ENCODE measurements at places on chromosomes 13 and 19.

- no peak for DNase-seq
Measured at GRCh38 chr19:38445362-38445761, 11.9 kb downstream of the RYR1 start.

DNA sequence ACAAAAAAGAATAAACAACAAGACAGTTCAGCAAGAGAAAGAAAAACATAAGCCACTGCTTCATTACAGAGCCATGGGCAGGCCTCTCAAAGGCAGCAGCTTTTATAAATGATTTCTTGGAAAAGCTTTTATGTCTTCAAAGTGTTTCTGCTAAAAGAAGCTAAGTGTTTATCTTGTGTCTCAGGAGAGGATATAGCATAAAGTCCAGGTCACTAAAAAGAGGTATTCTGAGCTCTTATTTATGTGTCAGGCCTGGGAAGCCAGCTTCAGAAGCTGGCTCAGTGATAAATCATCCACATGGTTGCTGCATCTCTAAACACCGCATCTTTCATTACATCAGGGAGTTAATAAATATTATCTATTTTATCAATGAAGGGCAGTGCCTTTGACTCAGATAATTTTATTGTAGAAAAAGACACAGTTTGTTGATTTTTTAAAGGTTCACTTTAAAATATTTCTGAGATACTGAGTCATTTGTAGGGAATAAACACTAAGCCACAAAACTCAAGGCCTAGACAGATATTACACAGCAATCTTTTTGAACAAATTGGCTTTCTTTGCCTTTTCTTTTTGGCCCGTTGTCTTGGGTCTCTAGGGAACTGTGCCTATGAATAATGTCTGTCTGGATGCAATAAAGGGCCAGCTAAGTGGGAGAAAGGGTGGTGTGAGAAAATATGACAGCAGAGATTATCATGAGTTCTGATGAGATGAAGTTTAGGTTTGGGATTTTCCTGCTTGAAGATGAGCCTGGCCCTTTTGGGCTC lies 1086.6 kb downstream of the UQCRFS1 start:
- DNase-seq = no peak

DNA sequence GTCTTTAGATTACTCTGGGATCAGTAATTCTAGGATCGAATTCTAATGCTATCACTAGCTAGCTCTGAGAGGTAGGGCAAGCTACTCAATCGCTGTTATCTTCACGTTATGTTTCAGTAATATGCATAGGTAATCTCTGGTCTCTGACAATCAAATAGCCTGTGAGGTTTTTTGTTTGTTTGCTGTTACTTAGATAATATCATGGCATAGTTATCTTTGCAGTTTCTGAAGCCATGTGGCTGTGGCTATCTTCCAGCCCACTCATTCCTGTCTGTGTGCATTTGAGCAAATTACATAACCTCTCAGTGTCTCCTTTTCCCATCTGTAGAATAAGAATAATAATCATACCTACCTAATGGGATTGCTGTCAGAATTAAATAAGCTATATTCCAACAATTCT lies 330.2 kb downstream of the PCDH9 start:
- no peak for DNase-seq

GRCh38 chr19:11737964-11738745 lies 591 bp downstream of the ZNF823 start:
- peak; percentile 82 for DNase-seq

DNA sequence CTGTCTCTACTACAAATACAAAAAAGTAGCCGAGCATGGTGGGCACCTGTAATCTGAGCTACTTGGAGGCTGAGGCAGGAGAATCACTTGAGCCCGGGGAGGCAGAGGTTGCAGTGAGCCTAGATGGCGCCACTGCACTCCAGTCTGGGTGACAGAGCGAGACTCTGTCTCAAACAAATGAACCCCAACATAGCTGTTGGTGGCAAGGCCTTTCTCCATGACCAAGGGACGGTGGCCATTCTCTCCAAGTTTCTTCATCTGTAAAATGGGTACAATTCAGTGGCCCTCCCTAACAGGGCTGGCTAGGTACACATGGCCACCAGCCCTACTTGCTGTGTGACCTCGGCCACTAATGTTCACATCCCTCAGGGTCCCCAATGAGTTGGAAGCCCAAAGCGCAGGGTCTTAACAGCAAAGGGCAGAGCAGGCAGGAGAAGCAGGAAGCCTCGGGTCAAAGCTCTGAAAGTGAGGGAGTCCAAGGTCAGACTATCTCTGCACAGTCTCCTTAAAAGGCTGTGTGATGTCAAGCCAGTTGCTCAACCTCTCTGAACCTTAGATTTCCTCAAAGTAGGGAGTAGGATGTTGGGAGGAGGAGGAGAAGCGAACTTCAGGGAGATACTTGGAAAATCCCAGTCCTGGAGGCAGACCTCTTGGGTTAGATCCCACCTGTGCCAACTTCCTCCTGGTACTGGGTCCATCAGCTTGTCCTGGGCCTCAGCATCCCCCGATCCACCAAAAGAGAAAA lies 2.7 kb downstream of the JUND start:
- peak; percentile 60 for DNase-seq

DNA sequence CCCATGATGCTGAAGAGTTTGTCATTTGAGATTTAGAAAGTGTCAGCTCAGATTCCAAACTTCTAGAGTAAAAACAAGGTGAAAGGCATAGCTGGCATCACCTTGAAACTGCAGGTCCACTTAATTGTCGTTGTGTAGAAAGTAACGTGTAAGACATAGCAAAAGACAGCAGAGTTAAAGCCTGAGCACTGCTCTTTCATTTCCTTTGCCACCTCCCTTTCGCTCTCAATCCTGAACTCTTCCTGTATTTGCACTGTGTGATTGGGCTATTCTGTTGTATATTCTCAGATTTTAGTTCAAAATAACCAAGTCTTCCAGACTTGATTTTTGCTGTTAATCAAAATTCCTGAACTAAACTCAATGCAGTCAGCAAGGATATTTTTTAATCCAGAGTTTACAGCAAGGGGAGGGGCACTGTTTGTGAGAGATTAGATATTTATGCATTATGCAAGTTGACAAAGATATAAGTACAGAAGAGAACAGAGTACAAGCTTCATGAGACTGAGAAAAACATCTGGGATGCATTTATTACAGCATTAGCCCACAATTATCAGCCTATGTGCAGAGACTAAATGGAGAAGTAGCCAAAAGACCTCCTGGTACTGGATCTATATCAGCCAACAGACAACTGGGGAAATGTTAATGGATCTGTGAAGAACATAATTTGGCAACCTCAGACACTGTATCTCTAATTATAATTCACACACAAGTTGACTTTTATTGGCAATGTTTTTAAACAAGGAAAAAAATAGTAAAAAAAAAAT lies 328.6 kb downstream of the SUCLA2 start:
- peak; percentile 36 for DNase-seq

- DNase-seq = no peak
Measured at GRCh38 chr13:21333186-21333585, 125.9 kb downstream of the ZDHHC20 start.

- peak; percentile 100 for DNase-seq
Measured at GRCh38 chr19:8389891-8390616, at the start of gene RAB11B. TSS of gene RAB11B (plus strand) at chr19:8390360. CDS start at chr19:8390417, 57 bp downstream.

DNA sequence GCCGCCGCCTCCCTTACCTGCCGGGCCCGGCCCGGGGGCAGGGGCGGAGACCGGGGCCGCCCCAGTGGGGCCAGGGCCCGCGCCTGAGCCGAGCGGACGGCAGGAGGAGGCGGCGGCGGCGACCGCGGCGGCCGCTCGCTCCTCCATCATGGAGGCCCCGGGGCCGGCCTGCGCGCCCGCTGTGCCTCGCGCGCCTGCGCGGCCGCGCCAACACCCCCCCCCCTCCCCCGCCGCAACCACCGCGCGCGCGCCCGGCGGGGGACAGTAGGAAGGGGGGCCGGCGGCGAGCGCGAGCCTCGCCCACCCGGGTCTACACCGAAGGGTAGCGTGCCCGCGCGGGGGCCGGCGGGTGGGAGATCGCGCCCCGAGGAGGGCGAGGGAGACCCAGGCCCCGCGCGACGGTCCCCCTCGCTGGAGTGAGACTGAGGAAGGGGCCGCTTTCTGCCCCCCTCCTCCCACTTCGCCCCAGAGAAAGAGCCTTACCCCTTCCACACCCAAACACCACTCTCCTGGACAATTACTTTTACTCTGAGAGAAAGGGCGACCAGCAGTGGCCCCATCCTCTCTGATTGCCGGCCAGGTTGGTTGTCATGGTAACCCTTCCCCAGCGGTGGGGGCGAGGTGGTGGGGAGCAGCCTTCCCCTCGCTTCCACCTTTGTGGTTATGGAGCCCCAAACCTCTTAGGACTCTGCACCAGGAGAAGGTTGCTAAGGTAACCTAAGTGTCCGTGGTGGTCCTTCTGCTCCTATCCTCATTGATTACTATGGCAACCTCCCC lies at the start of gene STRN4:
STRN4 (minus strand) TSS at position 170 of the 777 bp plus-strand sequence; CDS start at position 150, 20 bp downstream.
- peak; percentile 63 for DNase-seq

DNA sequence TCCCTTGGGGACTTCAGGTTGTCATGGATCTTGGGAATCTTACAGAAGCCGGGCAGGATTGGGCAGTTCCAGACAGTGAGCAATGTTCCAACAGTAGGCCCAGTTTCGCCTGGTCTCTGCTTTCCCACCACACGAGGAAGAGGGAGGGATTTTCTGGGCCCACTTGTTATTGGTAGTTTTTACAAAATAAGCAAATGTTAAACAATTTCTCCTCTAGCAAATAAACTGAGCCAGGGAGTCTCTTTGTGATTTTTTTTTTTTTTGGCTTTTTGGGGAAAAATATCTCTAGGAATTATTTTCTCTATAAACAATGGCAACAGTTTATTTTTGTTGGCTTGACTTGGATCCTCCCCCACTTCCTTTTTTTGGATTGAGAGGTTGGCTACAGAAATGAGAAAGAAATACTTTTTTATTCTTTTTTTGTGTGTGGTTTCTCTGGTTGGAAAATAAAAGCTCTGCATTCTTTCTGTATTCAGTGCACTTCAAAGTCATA lies 89.3 kb downstream of the TM9SF2 start:
- peak; percentile 9 for DNase-seq

GRCh38 chr13:35356572-35356971 lies 119.9 kb downstream of the MAB21L1 start:
- DNase-seq = peak; percentile 81

DNA sequence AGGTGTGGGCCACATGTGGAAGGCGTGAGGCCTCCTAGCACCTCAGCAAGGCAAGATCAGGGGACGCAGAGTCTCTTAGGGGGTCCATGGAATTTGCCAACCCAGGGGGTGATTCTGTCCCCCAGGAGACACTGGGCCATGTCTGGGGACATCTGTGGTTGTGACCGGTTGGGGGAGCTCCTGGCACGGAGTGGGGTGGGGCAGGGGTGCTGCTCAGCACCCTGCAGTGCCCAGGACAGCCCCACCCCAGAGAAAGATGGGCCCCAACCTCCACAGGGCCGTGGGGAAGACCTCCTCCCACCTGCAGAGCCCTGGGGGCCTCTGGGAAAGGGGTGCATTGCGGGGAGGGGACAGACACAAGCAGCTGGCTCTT lies 4.0 kb downstream of the MKNK2 start:
- DNase-seq = no peak

DNA sequence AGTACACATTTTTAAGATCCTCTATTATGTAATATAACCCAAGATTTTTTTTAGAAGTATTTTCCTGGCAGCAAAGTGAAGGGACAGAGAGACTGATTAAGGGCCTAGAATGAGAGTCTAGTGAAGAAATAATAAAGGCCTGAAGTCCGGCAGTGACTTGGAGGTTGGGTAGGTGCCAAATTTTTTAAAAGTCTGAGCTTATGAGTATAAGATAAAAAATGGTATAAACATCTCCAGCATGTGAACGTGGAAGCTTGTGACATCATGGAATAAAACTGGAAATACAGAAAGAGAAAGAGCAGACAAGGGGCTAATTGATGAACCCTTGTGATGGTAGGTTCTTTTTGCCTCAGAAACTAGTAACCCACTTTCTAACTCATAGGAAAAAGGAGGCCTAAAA lies 174.6 kb downstream of the SUCLA2 start:
- DNase-seq = no peak

GRCh38 chr13:79549355-79550106 lies 68.6 kb downstream of the NDFIP2 start:
- no peak for DNase-seq

GRCh38 chr19:15866636-15867035 lies 31.2 kb downstream of the CYP4F2 start:
- peak; percentile 57 for DNase-seq

- DNase-seq = peak; percentile 88
Measured at GRCh38 chr19:2474232-2475017, 1.5 kb upstream of the GADD45B start.

GRCh38 chr13:57631596-57632275 lies at the start of gene PCDH17:
TSS of gene PCDH17 (plus strand) at chr13:57631744. CDS start at chr13:57632547, 803 bp downstream.
- DNase-seq = peak; percentile 57

- DNase-seq = no peak
Measured at GRCh38 chr13:50509771-50510441, 333.6 kb downstream of the DLEU7 start.

- DNase-seq = no peak
Measured at GRCh38 chr13:99307648-99308339, 595 bp upstream of the GPR183 start.

DNA sequence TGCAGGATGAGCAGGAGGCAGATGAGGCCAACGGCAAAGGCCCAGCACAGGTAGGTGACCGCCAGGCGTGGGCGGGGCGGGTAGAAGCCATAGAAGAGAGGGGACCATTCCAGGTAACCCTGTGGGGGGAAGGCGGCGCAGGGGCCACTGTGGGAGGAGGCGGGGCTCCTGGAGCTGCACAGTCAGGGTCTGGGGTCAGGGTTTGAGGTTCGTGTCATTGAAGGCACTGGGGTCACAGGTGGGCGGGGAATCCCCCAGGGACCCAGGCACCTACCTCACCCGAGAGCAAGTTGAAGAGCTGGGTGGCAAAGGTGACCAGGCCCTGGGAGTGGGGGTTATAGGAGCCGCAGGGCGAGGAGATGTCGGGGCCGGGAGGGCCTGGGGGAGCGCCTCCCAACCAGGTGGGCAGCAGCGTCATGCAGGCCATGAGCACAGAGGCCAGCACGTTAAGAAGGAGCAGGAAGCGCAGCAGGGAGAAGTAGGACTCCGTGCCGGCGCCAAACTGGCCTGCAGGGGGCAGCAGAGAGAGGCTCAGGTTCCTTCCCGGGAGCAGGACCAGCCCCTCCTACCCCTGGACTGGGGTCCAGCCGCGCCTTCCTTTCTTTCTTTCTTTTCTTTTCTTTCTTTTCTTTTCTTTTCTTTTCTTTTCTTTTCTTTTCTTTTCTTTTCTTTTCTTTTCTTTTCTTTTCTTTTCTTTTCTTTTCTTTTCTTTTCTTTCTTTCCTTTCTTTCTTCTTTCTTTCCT lies 4.6 kb downstream of the TMC4 start:
- DNase-seq = peak; percentile 97
